ENCODE measurements at places on chromosomes 5 and 9. TPM values are rescaled to one million over a fixed set of nuclear protein-coding genes. Genes with fewer than 3 reads are reported as not detected.

DNA sequence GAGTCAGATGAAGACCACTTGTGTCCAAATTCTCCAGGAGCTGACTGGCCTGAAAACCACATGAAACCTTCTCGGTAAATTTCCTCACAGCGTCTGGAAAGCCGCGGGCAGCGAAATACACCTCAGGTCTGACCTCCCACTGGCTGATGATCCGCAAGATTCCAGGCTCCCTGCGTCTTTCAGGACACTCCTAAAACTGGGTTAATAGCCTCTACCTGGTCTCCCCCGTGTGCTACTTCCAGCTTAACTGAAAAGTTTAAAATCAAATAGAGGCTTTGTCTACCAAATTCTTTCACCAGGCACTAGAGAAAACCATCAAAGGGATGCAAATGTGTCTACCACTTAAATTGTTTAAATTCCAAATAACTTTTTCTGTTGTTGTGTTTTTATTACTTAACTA lies 312.6 kb downstream of the DRD1 start:
- DNase-seq, result no peak

DNA sequence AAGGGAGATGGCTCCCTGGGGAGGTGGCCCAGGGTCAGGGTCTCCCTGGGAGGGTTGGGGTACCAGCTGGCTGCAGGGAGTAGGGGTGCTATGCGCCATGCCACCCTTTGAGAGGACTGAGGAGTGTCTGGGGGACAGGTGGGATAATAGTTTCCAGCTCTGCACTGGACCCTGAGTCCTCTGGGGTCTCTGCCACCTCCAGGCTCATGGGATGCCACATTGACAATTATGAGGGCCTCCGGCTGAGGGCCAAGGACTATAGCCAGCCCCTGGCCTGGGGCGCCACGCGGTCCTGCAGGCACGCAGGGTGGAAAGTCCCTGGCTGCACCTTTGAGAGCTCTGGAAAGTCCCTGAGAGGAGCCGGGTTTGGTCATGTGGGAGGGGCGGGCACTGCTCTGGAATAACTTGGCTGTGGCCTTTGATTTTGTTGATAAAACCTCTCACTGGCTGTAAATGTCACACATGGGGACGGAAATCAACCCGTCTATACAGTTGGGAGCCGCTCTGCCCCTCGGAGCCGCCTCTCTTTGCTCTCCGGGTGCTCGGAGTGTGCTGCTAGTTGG lies 16.0 kb downstream of the TRAF2 start:
- DNase-seq, result peak; percentile 72

- DNase-seq, result peak; percentile 84
Observed at GRCh38 chr9:36572515-36573418, at the start of gene MELK. Gene MELK (plus strand): TSS chr9:36572895. CDS start chr9:36581682, 8,787 bp downstream.

GRCh38 chr5:9473624-9474023 lies 72.3 kb downstream of the SEMA5A start:
- DNase-seq, result no peak

GRCh38 chr9:1235650-1236049 lies 185.5 kb downstream of the DMRT2 start:
- no peak for DNase-seq

- DNase-seq, result no peak
Observed at GRCh38 chr5:150398722-150399523, 13.8 kb downstream of the CD74 start.

DNA sequence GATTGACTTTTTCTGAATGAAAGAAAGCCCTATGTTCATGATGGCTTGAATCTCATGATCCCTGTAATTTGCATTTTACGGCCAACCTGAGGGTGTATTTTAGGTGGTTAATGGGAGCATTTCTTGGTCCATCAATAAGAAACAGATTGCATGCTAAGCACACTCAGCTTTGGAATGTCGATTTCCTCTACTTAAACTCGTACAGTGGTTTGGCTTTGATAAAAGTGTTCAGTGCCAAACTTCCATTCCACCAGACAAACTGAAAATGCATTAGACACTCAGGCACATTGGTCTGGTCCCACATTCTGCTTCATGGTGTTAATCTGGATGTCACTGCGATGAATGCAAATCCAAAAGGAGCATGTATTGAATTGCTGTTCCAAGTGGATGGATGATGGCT lies 77.0 kb downstream of the VCAN start:
- DNase-seq, result no peak

DNA sequence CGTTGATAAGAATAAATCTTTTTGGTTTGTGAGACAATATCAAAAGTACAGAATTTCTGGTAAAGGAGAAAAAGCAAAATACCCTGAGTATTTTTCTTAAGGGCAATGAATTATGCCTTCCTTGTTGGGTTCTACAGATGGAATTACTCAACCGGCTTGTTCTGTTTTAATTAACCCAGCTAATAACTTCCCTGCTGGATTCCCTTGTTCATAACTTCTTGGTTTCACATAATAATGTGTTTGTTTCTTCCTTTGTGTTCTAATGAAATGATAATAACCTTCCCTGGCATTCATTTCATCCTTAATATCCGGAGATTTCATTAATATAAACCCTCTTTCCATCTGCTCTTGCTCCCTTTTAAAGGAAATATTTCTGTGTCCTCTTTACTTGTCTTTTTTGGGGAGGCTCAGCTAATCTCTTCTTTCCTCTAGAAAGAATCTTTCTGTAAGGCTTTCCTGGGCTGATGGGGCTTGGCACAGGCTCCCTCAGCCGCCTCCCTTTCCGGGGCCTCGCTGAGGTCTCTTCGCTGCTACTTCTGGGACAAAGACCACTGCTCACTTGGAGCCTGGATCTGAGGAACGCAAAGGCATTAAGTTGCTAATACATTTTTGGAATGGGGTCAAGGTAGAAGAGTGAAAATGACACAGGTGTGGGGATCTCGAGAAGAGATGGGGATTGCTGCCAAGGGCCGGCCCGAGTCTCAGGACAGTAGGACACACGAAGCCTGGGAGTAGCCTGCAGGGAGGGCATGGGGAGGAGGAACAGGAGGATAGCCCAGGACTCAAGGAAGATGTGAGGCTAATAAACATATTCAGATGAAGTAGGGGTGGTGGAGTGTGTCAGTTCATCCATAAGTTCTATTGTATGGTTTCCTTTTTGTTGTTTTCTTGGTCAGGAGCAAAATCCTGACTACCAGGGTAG lies 118.5 kb downstream of the NRG2 start:
- no peak for DNase-seq

DNA sequence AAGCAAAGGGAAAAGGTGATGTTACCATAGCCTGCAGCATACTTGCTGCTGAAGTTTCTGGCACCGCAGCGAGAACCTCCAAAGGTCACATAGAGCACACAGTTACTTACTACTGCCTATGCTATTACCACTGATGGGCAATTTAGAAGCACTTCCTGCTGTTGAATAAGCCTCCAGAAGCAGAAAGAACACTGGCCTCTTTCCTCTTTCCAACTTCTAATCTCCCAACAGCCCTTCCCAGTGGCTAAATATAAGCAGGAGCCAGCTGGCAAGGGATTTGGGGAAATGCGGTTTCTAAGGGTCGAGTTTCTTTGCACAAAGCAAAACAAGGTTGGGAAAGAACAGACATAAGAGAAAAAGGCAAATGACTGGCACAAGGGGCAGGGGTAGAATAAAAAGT lies 669.2 kb upstream of the ACO1 start:
- no peak for DNase-seq

- no peak for DNase-seq
Observed at GRCh38 chr5:169350759-169351240, 49.9 kb upstream of the SLIT3 start.

GRCh38 chr9:103152473-103152872 lies 157.3 kb downstream of the CYLC2 start:
- no peak for DNase-seq

DNA sequence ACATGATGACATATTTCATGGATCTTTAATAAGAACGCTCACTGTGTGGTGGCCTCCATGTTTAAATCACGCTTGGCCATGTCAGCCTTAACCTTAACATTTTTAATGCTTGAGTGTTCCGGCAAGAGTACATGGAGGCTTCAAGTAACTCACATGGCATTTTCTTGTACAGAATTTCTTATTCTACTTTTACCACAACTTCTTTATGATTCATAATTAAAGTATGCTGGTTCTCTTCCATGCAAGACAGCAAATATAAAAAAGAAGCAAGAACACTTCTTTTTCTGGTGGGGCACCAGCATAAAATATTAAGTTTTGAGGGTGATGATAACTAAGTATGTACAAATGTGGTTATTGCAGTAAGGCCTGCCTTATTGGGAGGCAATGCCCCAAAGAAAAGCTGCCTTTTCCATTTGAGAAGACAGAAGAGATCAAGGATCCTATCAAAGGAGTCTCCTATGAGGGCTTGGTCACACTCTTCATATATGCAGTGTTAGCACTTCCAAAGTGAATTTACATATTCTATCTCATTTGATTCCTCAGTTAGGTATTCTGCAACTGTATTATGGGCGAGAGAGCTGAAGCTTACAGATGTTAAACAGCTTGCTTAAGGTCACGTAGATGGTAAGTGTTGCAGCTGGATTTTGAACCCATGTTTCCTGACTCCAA lies 382.7 kb upstream of the MEF2C start:
- no peak for DNase-seq

DNA sequence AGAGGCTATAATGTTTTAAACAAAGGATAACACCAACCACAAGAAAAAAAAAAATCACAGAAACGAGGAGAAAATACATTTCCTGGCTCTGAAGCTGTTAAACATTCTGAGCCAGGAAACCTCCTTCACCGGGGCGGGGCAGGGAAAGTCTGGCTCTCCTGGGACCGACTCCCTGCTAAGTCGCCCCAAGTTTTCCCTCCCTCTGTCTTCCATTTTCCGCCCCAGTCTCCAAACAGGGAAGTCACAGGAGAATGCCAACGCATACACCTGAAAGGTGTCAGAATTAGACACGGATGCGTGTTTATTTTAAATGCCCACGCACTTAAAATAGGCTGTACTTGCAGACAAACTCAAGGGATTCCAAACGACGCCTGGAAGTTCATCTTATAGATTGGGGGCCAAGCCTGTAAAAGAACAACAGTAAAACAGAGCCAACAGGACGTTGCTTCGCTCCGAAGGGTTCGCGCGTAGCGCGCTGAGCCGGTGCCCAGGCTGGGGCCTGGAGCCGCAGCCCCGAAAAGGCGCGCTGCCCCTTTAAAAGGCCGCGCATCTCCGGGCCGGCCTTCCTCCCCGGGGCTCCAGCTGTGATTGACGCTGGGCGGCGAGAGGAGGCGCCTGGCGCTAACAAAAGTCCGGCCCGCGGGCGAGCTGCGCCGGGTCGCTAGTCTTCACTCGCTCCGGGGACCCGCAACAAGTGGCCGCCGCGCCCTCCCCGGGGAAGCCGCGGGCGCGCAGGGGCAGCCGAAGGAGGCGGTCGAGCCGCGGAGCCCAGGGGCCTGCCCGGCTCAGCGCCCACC lies at the start of gene FBXL7:
FBXL7 (plus strand) TSS at position 653 of the 797 bp plus-strand sequence.
- no peak for DNase-seq

DNA sequence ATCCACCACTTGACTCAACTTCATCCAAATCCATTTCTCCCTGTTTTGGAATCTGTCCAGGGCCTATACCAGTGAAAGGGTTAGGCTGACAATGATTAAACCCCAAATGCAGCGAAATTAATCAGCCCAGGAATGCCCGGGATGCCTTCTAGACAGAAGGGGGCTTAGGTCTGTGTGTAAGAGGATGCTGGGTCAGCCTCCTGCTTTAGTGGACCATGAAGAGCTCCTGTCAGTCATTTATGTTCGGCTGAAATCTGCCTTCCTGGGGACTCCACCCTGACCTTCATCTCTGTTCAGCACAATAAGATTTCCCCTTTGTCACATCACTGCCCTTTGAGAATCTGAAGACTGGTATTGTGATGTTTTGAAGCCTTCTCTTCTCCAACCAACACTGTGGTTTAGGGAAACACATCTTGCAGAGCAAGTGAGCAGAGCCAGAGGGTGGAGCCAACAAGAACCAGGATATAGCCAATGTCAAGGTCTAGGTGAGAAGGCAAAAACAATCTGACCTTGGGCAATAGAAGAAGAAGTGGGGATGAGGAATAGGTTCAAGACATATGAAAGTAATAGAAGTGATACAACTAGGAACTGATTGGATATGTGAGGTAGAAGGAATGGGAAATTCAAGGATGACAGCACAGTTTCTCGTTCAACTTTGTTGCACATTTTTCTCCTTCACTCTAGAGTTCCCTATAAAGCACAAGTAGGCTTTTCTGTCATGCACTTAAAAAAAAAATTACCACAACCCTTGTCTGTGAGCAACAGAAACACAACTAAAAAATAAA lies 234.4 kb downstream of the ARHGAP26 start:
- DNase-seq, result no peak

GRCh38 chr9:6645355-6646292 lies at the start of gene GLDC:
Gene GLDC (minus strand): TSS chr9:6645729. CDS start chr9:6645499, 230 bp downstream.
- DNase-seq, result peak; percentile 53

DNA sequence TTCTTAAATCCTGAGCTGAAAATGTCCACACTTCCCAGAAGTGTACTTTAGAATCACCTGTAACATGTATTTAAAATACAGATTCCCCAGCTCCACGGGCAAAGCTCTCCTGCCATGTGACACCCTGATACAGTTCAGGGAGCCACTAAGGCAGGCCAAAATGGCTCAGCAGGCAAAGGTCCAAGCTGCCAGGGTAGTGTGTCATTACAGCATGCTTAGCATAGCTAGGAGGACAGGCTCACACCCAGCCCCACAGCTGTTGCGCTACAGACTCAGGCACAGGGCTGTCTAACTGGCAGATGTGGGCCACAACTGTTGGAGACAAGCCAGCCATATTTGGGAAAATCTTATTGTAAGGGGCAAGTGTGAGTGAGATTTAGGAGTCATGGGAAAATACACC lies 73.0 kb downstream of the C9orf85 start:
- DNase-seq, result no peak

GRCh38 chr5:52999344-52999949 lies 10.3 kb downstream of the ITGA2 start:
- no peak for DNase-seq

DNA sequence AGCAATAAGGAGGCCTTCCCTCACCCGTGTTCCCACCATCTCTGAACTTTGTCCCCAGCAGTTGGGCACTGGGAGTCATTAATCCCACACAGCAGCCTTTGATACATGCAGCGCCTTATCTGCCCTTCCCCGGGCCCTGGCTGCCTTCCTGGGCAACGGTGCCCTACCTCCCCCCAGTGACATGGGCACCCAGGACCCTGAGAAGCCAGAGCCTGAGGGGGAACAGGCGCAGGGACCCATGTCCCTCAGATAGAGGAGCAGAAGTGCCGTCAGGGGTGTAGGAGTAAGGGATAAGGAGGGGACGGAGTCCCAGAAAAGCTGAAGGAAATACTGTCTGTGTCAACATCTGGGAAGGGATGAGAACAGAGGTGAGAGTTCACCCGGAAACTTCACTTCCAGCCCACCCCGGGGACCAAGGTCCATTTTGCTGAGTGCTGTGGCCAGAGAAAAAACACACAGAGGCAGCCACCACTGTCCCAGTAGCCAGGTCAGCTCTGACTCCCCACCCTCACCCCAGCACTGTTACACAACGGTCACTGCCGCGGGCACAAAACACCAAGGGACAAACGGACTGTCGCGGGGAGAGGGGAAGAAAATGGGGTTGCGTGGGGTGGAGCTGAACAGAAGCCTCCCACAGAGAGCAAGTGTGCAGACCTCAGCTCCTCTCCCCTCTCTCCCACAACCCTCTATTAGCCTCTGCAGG lies 3.8 kb downstream of the PCDH1 start:
- DNase-seq, result no peak

- DNase-seq, result no peak
Observed at GRCh38 chr5:471750-472058, 28.7 kb downstream of the EXOC3 start.

GRCh38 chr5:111454198-111454622 lies 58.1 kb downstream of the STARD4 start:
- DNase-seq, result no peak

FBXW11 gene
- 24.1 TPM for polyA plus RNA-seq

OR13D1 gene
- polyA plus RNA-seq, result not detected

CRAT gene
- 11.4 TPM for polyA plus RNA-seq

TNFSF15 gene
- polyA plus RNA-seq, result not detected
